ENCODE measurements at places on chromosomes 1 and 21. TPM values are rescaled to one million over a fixed set of nuclear protein-coding genes. Genes with fewer than 3 reads are reported as not detected.

The TSSK3 gene
- total RNA-seq = 0.79 TPM

GRCh38 chr1:214451596-214451995, 99.8 kb downstream of the PTPN14 start:
- no peak for DNase-seq

DNA sequence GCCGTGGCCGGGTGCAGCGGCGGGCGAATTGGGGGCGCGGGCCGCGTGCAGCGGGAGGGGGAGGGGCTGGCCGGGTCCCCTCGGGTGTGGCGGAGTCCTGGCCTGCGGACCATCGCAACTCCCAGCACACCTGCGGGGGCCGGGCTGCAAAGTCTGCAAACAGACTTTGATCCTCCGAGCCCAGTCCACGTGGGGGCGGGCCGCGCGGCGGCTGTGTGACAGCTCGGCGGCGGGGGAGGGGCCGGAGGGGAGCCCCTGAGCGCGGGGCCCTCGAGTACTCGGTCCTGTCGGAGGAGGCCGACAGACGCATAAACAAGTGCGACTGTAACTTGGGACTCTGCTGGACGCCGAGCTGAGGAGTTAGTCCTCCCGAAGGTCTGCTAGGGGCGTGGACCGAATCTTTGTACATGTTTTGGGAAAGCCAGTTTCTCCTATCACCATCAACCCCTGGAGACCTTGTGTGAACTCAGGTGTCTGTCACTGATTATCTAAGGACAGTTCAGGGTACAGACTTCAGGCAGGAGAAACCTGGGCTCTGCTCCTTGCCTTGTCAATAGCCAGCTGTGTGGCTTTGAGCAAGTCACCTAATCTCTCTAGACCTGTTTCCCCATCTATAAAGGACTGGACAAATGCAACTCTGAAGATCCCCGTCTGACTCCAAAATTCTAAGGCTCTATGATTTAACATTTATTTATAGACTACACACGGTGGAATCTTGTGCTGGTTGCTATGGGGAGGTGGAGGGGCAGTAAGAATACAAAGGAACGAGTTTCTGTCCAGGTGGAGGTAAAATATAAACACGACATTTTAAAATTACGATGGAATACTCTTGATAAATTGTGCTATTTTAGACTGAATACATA, 710 bp upstream of the SLC30A1 start:
- DNase-seq = no peak

The KRTAP21-2 gene
- total RNA-seq = not detected

The PEAR1 gene
- total RNA-seq = 9.3 TPM

DNA sequence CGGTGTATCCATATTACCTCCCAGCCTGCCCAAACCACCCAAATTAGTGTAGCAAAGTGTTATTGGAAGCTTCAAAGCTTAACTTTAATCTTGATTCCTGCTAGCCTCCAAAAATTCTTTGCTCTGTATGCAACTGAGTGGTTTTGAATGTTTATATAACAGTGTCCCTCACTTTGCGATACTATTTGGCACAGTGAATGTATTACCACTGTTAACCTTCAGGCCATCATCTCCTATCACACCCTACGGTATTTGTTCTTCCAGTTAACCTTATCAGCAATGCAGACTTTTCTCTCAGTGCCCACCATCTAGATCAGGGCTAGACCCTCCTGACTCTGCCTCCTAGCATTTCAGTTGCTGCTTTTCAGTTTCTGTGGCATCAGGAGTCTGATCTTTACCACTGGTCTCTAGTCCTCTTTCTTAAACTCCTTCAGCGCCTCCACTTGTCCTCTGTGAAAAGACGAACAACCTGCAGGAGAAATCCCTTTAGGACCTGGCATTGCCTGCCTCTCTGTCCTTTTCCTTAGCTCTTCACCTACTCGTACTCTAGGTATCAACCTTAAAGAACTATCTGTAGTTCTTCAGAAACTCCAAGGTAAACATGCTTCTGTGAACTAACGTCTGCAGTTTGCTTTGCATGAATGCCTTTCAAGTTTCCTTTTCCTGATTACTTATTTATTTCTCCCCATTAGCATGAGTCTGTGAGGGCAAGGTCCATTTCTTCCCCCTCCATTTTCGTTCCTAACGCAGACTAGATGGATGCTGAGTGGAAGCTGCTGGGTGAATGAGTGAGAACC, 71.7 kb downstream of the SNX7 start:
- no peak for DNase-seq

DNA sequence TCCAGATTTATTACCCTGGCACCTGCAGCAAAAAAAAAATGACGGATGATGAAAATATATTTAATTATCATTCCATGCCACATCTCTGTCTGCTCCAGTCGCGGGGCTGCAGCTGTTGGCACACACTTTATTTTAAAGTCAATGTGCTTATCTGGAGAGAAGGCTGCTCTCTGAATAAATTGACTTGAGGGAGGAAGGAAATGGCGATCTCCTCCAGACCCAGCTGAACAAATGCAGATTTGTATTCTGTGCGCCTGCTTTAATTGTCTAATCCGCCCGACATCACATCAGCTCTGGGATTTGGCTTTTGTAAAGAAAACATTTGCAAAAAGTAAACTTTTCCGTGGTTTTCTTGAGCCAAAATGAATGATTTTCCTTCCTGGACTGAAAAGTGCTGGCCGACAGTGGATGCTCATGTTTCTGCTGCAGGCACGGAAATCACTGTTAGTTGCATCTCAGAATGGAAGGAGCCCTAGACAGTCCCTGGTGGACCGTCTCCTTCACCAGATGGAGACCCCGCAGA, 150.2 kb downstream of the CAMTA1 start:
- no peak for DNase-seq

All from urinary bladder (tissue), 4 donors.